ENCODE measurements at places on chromosomes 12 and 14. TPM values are rescaled to one million over a fixed set of nuclear protein-coding genes. Genes with fewer than 3 reads are reported as not detected.
A peak's percentile ranks its signal among the peaks of the same experiment; 100 is the strongest.

GRCh38 chr14:28083389-28083788 lies 683.2 kb upstream of the FOXG1 start:
- DNase-seq = peak; percentile 36

GRCh38 chr12:89475203-89475990 lies 49.2 kb downstream of the GALNT4 start:
- H3K4me3 ChIP-seq = no peak overlapping the region
- peaks cover 7% of the 10 kb centered on the region for H3K4me1 ChIP-seq

GRCh38 chr14:98822917-98823316 lies 449.1 kb downstream of the BCL11B start:
- H3K27me3 ChIP-seq = no peaks in the 10 kb centered on the region
- H3K36me3 ChIP-seq = no peaks in the 10 kb centered on the region
- no peak overlapping the region for H3K4me3 ChIP-seq
- DNase-seq = no peak
- H3K27ac ChIP-seq = no peak overlapping the region

Gene LRRC10
- not detected for total RNA-seq

Gene CDH24
- total RNA-seq = 17.4 TPM
